Dermis microvascular lymphatic vessel endothelial cell (primary cell): ENCODE measurements at places on chromosomes 16 and 17. TPM values are rescaled to one million over a fixed set of nuclear protein-coding genes. Genes with fewer than 3 reads are reported as not detected.

Gene SPNS3
- total RNA-seq, result 0.51 and 0.63 TPM in 2 replicates

Gene GRAP
- total RNA-seq, result 152 and 398 TPM in 2 replicates

Gene VAT1L
- 0.13 and 1.7 TPM in 2 replicates for total RNA-seq

Gene SDR42E2
- 0.13 TPM in 2 replicates for total RNA-seq

Gene GINS2
- 3.4 and 6.2 TPM in 2 replicates for total RNA-seq

Gene FSCN2
- 0.26 and 0.76 TPM in 2 replicates for total RNA-seq

Gene SRCIN1
- under 0.01 TPM in 2 replicates for total RNA-seq

Gene CCL23
- 0.38 TPM in 1 of 2 replicates, not detected in the other for total RNA-seq

Gene KRTAP1-1
- total RNA-seq, result not detected in 2 replicates
